ENCODE measurements at places on chromosomes 13 and 19.

DNA sequence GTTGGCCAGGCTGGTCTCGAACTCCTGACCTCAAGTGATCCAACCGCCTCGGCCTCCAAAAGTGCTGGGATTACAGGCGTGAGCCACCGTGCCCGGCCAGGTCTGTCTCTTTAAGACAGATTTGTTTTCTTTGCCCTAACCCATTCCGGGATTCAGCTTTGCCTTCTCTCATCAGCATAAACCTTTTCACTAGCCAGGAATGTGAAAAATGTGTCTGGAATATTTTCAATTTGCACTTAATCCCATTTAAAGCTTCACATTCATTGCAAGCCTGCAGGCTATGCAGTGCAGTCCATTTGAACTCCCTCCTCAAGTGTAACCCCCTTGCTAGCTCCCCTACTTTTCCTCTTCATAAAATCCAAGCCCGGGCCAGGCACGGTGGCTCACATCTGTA lies 880 bp upstream of the TMEM160 start:
- peak; percentile 3 for DNase-seq

- no peak for DNase-seq
Observed at GRCh38 chr13:35856084-35856483, 275.1 kb downstream of the DCLK1 start.

- no peak for DNase-seq
Observed at GRCh38 chr19:12015015-12015752, 20.3 kb downstream of the ZNF433 start.

- DNase-seq: no peak
Observed at GRCh38 chr19:39670998-39671397, 15.3 kb downstream of the LGALS16 start.

- peak; percentile 16 for DNase-seq
Observed at GRCh38 chr19:28242317-28242927, 970.5 kb downstream of the UQCRFS1 start.

- no peak for DNase-seq
Observed at GRCh38 chr13:64206430-64207225, 2791.0 kb upstream of the PCDH20 start.

DNA sequence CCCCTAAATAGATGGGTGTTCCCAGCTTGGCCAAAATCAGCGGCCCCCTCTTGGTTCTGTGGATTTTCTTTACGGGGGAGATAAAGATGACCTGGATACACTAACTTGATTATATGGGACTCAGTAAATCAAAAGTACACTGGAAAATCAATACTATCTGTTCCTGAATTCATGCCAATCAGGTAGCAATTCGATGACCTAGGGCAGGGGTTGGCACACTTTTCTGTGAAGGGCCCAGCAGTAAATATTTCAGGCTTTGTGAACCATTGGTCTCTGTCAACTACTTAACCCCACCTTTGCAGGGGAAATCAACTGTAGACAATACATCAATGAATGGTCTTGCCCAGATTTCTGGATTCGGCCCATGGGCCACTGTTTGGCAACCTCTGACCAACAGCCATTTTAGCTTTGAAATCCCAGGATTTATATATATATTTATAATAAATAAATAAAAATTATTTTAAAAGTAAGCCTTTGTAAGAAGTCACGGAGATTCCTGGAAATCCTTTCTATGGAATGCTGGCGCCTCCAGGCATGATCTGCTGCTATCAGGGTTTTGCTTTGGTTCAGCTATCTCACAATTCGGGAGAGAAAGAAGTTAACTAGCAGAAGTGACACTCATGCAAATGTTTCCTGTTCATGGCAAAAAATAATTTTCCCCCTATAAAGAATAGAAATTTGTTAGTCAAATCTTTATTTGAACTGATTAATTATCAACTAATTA lies 32.8 kb downstream of the SLC15A1 start:
- no peak for DNase-seq

DNA sequence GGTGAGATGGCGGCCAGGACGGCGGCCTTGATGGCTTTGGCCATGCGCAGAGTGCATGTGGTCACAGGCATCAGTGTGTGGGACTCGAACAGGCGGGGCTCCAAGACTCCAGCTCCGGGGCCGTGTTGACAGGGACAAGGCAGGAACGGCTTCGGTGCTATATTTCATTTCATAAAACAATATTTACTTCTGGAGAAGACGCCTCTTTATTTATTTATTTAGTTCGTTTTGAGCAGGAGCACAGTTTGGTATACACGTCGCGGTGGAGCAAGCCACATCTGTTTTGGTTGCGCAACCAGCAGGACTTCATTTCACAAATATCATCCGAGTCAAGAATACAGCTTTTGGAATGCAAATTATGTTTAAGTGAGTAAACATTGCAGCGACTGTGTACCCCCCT lies 166.7 kb upstream of the TSHZ3 start:
- DNase-seq: no peak

DNA sequence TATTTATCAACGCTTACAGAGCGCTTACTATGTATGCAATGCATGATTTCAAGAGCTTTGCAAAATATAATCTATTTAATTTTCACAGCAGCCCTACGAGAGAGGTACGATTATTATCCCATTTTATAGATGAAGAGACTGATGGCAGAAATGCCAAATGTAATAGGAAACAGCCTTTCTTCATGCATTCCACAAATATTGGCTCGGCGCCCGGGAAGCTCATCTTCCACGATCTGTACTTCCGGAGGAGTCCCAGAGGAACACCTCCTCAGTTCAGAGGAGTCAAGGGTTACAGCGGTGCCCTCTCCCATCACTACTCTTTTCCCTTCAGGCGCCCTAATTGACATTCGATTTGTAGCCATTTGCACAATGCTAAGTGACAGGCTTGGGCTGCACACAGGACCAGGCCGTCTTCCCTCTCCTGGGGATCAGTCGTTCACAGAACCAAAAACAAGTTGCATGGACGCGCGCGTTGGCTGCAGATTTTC lies 1.1 kb upstream of the ARHGAP35 start:
- peak; percentile 74 for DNase-seq

DNA sequence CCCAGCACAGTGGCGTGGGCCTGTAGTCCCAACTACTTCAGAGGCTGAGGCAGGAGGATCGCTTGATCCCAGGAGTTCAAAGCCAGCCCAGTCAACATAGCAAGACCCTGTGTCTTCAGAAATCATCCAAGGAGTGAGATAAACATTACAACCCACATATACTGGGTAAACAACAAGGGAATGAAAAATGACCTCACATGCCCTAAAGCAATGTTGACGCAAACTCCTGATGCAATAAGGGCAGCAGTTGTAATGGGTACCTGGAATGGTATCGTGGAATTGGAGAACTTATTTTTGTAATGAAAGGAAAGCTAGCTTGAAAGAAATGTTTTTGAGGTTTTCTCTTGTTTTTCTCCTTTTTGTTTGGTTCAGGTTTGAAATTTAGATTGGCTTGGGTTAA lies 24.5 kb upstream of the LGALS16 start:
- no peak for DNase-seq

GRCh38 chr13:90751026-90751425 lies 596.5 kb upstream of the MIR17HG start:
- no peak for DNase-seq

DNA sequence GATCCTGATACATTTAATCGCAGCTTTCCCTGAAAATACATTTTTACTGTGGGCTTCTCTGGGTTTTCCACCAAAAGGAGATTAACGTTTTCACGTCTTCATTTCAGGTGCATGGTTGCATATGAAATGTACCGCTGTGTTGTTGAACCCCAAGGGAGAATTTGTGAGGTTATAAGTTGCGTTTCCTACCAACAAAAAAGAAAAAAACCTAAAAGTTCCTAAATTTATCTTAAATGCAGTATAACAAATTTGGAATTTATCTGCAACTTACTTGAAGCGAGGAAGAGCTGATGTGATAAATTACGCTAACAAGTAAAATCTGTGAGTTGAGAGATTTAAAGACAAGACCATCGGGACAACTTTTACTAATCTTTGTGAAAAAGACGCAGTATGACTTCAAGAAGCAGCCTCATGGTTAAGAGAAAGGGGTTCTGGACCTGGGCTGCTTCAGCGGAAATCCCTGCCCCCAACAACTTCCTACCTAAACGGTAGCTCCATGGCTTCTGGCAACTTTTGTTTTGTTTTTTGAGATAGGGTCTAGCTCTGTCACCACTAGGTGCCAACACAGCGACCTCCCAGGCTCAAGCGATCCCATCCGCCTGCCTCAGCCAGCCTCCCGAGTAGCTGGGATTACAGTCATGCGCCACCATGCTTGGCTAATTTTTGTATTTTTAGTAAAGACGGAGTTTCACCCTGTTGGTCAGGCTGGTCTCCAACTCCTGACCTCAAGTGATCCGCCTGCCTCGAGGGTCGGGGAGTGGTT lies 958 bp upstream of the OBI1 start:
- DNase-seq: no peak

GRCh38 chr13:26498656-26499601 lies 58.6 kb upstream of the WASF3 start:
- no peak for DNase-seq

DNA sequence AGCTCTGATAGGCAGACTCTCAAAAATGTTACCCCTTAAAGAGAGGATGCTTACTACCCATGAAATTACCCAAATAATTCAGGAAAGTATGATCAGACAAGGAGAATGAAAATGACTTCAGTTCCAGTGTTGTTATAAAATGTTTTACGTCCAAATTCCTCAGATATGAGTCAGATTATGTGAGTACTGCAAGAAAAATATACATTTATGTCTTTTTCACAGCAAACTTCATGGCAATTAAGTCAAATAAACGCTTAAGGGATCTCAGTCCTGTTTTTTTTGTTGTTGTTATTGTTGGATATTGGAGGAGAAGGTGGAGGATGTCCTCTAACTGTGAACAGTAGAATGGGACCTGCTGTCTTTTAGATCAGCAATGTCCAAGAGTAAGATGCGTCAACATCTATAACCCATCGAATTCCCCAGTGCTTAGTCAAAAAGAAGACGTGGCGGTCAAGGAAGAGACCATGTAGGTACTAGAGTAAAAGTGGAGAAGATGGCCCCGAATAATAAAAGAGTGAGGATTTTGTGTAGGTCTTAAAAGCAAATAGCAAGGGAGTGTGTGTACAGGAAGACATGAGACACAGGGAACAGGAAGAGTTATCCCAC lies 215.4 kb upstream of the IRS2 start:
- peak; percentile 40 for DNase-seq

DNA sequence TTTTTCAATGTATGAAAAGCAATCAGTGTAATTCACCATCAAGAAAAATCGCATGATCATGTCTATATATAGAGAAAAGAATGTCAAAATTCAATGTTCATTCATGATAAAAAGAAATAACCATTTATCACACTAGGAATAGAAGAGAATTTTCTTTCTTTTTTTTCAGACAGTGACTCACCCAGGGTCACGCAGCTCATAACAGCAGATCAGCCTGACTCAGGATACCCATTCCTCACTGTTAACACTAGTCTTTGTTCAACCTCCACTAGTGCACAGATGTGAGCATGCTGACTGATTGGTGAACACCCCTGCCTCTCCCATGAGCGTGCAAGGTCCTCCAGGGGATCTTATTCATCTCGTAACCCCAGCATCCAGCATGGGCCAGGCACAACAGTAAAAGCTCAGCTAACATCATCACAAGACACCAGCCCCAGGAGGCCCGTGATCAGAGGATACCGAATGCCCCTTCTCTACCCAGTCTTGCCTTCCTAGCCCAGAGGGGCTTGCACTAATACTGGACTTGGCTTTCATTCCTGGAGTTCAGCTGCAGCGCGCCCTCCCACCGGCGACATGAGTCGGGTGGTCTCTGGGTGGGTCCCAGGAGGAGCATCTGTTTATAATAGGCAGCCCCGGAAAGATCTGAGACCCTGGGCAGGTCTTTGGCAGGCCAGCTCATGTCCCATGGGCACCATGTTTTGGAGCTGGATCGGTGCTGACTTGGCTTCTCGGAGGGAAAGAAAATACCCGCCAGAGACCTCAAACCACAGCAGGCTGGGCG lies 539.5 kb upstream of the SLC10A2 start:
- no peak for DNase-seq

GRCh38 chr13:41550276-41550675 lies 92.9 kb downstream of the RGCC start:
- no peak for DNase-seq

- no peak for DNase-seq
Observed at GRCh38 chr19:38663957-38664502, 16.6 kb downstream of the ACTN4 start.

DNA sequence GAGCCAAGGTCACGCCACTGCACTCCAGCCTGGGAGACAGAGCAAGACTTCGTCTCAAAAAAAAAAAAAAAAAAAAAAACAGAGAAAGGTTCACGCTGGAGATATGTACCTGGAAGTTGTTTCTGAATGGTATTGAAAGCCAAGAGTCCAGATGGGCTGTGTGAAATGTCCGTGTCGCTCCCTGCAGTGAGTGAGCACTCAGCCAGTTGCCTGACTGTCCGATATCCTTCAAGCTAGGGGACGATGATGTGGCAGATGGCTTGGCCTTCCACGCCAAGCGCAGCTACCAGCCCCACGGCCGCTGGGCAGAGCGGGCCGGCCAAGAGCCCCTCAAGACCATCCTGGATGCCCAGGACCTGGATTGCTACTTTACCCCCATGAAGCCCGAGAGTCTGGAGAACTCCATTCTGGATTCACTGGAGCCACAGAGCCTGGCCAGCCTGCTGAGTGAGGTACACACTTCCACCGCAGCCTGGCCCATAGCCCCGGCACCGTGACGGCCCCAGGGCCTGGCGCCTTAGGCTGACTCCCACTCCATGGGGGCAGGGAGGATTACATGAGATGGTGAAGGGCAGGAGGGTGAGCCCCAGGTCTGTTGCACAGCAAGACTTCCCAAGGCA lies 11.7 kb upstream of the OVOL3 start:
- DNase-seq: no peak

DNA sequence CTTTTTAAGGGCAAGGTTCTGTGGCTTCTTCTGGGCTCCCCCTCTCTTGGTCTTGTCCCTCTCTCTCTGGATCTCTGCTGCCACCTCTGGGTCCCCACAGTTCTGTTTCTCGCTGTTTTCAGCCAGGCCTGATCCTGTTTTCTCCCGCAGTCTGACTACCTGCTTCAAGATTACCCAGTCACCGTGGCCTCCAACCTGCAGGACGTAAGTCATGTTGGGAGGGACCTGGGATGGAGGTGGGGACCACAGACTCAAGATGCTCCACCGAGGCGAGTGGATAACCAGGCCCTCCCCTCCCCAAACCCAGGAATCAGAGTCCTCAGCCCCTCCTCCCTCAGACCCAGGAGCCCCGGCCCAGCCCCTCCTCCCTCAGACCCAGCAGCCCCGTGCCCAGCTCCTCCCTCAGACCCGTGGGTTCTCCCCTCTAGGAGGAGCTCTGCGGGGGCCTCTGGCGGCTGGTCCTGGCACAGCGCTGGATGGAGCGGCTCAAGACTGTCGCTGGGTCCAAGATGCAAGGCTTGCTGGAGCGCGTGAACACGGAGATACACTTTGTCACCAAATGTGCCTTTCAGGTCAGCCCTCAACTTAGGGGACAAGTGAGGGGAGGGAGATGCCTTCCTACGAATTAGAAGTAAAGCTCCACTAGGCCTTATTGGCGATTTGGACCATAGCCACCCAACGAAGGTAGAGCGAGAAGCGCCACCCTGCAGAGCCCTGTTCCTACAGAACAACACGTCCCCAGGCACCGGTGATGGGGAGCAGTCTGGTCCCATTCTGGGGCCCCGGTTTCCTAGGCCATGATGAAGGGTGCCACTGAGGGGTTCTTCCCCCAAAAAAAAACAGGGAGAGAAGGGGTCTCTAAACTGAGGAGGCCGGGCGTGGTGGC lies 2.2 kb downstream of the FLT3LG start:
- no peak for DNase-seq

- DNase-seq: no peak
Observed at GRCh38 chr19:1811942-1812425, at the start of gene ATP8B3. Gene ATP8B3 (minus strand): TSS chr19:1812276. CDS start chr19:1811736, 540 bp downstream.
